Activated T-helper 1 cell treated with anti-CD3 and anti-CD28 coated beads, Interleukin-12 subunit alpha, Interleukin-12 subunit beta, Interleukin-2, Interleukin-4 antibody, amounts not matched to agents 30 ng/mL and 10 ng/mL and 1 ng/mL, durations not matched to agents 14 hours and 24 hours and 36 hours (primary cell): ENCODE measurements at places on chromosomes 11 and 22.

DNA sequence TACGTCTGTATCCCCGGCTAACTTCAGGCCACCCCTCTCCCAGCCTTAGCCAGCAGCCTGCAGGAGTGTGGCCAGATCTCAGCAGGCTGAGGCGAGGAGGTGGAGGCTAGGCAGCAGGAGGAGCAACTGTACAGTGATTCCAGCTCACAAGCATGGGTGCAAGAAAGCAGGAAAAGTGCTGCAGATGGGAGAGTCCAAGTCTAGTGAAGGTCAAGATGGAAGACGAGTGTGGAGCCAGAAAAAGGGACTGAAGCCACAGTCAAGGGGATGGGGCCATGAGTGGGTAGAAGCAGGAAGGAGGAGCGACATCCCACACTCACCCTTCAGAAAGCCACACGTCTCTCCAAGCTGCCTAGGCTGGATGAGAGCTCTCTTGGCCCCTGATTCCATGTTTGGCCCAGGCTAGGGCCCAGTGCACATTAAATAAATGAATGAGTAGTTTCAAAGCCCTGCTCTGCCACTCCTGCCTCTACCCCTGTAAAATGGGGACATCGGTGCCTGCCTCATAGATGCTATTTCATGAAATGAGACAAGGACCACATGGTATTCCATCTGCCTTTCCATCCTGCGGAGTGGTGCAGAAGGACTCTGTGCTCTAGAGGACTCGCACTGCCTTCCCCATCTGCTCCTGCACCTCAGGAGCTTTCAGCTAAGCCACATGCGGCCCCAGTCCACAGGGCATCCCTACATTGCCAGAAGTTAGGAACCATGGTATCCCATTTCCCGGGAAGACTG lies 2.9 kb downstream of the YDJC start:
- H3K27ac ChIP-seq = peak overlapping the region; percentile 31
- no peaks in the 10 kb centered on the region for H3K27me3 ChIP-seq
- no peak for DNase-seq

GRCh38 chr11:9103542-9104276 lies 12.3 kb upstream of the SCUBE2 start:
- DNase-seq = no peak
- no peak overlapping the region for H3K27ac ChIP-seq
- H3K4me3 ChIP-seq = no peak overlapping the region

GRCh38 chr11:77590194-77590782 lies 535 bp downstream of the AQP11 start:
- peak overlapping the region; percentile 75 for H3K27ac ChIP-seq
- no peaks in the 10 kb centered on the region for H3K36me3 ChIP-seq
- peak overlapping the region; percentile 88 for H3K4me3 ChIP-seq
- peaks cover 17% of the 10 kb centered on the region for H3K4me1 ChIP-seq
- H3K27me3 ChIP-seq = peaks cover 7% of the 10 kb centered on the region
- DNase-seq = peak; percentile 5

- H3K4me3 ChIP-seq = no peak overlapping the region
- no peak for DNase-seq
- no peaks in the 10 kb centered on the region for H3K27me3 ChIP-seq
- H3K27ac ChIP-seq = no peak overlapping the region
- peaks cover 13% of the 10 kb centered on the region for H3K36me3 ChIP-seq
Measured at GRCh38 chr11:46090375-46090774, 30.9 kb downstream of the PHF21A start.

GRCh38 chr22:30263883-30264282 lies 2.8 kb downstream of the OSM start:
- peaks cover 72% of the 10 kb centered on the region for H3K4me1 ChIP-seq
- peaks cover 34% of the 10 kb centered on the region for H3K36me3 ChIP-seq
- H3K4me3 ChIP-seq = peak overlapping the region; percentile 95
- no peak overlapping the region for H3K27ac ChIP-seq
- DNase-seq = no peak

DNA sequence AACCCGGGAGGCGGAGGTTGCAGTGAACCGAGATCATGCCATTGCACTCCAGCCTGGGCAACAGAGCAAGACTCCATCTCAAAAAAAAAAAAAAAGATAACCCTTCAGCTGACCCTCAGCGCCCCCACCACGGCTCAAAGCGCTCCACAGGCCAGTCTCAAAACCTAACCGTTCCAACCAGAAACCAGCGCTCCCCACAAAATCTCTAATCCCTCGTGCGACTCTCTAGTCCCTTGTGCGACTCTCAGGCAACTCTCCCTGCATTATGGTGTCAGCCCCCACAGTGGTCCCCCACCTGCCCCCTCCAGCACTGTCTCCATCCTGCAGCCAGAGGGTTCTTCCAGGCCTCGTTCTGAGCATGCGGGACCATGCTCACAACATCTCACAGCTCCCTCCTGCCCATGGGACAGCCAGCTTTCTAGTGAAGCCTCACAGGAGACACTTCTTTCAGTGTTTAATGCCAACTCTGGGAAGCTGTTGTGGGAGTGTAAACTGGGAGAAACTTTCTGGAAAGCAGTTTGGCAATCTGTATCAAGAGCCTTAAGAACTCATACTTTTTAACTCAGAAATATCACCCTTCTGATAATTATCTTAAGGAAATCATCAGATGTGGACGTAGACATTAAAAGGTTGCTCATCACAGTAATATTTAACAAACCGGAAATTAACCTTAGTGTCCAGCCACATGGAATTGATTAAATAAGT lies 4.2 kb upstream of the RASGRP2 start:
- peaks cover 43% of the 10 kb centered on the region for H3K4me1 ChIP-seq
- DNase-seq = no peak
- no peaks in the 10 kb centered on the region for H3K27me3 ChIP-seq

GRCh38 chr22:50486561-50487289 lies at the start of gene MIOX:
Gene MIOX (plus strand): TSS chr22:50486859. CDS start chr22:50486898, 39 bp downstream.
- peaks cover 2% of the 10 kb centered on the region for H3K27me3 ChIP-seq
- H3K36me3 ChIP-seq = no peaks in the 10 kb centered on the region
- no peak within 1 kb of the TSS for H3K4me3 ChIP-seq
- DNase-seq = no peak
- H3K4me1 ChIP-seq = peaks cover 7% of the 10 kb centered on the region

DNA sequence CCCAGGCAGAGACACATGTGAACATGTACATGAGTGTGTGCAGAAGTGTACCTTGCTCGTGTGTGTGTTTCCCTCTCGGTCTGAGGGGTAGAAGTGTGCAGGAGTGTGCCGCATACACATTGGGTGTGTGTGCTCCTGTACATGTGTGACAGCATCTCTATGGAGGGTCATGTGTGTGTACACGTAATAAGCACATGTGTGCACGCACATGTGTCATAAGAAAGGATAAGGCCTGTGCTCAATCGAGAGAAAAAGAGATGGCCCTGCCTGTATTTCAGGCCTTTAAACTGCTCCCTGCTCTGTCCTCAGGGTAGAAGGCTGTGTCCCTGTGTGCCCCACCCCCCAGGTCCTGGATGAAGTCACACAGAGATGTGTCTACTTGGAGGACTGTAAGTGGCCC lies 61.8 kb downstream of the OTOG start:
- no peak overlapping the region for H3K4me3 ChIP-seq
- H3K4me1 ChIP-seq = no peaks in the 10 kb centered on the region
- no peak overlapping the region for H3K27ac ChIP-seq

DNA sequence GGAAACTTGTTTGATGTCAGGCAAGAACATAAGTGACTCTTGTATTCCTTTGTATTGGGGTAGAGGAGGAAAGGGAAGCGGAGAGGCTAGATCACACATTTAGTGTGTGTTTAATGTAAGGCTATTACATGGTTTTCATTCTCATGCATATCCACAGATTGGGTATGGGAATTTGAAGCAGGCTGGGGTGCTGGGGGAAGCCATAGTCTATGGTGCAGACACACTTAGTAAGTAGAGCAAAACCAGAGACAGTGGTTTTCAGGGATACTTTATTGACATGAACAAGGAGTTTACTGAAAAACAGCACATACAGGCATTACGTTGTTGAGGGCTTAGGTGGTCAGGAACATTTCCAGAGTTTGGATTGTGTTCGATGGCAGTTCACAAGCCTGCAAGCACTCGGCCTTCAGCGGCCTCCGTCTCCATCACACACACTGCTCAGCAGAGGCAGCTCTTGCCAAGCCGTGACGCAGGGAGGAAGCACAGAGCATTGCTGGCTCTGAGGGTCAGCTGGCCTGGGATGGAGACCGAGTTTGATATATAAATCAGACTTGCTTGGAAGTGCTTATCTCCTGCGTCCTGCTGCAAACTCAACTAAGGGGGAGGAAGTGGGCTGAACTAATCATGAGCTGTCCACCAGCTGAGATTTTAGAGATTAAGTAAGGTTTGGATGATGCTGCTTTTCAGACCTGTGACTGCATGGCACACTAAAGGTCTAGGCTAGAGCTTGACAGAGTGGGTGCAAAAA lies 25.3 kb downstream of the SCN3B start:
- no peak for DNase-seq
- peak overlapping the region; percentile 10 for H3K27ac ChIP-seq
- H3K27me3 ChIP-seq = peaks cover 2% of the 10 kb centered on the region

GRCh38 chr11:1821562-1821961 lies 13.2 kb upstream of the SYT8 start:
- H3K36me3 ChIP-seq = no peaks in the 10 kb centered on the region
- no peak overlapping the region for H3K4me3 ChIP-seq

DNA sequence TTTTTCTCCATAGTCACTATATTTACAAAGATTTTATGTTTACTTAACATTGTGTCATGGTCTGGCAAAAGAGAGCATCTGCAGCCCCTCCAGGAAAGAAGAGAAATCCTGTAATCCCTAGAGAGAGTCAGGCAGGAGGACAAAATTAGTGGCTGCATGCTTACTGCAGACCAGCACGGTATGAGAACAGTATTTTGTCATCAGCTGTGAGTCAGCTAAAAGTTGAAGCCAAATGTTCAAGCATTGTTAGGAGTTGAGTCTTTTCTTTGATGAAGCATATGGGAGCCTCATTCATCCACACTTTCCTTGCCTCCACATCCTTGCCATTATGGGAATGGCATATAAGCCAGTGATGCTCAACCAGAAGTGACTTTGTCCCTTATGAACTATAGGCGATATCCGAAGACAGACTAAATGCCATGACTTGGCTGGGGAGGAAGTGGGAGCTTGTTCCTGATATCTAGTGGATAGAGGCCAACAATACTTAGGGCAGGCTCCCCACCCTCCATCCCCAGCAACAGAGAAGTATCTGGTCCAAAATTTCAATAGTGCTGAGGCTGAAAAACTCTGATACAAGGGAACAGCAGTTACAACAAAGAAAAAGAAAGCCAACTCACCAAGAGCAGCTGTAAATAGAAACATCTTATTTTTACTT lies 112.0 kb upstream of the OR5AK2 start:
- H3K27me3 ChIP-seq = no peaks in the 10 kb centered on the region
- H3K4me1 ChIP-seq = no peaks in the 10 kb centered on the region
- H3K36me3 ChIP-seq = no peaks in the 10 kb centered on the region
- H3K4me3 ChIP-seq = no peak overlapping the region

GRCh38 chr22:36927671-36928070 lies 14.2 kb downstream of the CSF2RB start:
- no peak overlapping the region for H3K27ac ChIP-seq
- no peak for DNase-seq
- H3K27me3 ChIP-seq = peaks cover 1% of the 10 kb centered on the region
- H3K4me1 ChIP-seq = peaks cover 17% of the 10 kb centered on the region
- H3K4me3 ChIP-seq = no peak overlapping the region
